DMS53 (cell line): ENCODE measurements at places on chromosomes 3 and 15.

DNA sequence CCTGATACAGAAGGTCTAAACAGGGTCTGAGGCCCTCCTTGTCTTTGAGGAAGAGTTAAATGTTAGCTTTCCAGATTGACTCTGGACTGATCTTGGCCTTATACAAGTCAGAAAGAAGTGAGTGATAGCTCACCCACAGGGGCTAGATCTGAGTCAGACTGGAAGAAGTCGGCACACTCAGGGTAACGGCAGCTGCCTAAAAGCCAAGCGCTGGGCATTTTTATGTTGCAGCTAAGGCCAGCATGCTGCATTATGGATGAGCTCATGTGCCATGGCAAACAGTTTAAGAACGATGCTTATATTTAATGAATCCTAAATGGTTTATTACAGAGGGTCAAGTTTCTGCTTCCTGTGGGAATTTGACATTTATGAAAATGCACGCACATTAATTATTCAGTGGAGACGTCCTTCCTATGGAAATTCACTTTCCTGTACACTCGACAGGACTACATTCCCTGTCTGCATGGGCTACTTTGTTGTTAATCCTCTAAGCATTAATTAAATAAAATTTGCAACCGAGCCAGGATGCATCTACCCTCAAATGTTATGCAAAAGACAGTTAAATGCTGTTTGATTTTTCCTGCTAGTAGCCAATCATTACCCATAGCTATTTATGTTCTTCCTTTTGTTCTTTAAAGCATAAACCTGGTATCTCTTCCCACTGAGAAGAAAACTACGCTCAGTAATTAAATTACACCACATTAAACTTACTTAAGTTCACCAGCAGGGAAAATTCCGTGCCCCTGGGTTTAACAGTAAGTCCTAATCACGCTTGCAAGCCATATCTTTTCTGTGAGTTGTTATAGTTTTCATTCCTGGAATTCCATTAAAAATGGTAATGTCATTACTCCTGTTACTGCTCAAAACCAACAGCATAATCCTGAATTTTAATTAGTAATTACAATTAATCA, 762.7 kb upstream of the CFAP20DC start:
- no peak for DNase-seq

- DNase-seq, result no peak
Observed at GRCh38 chr3:143628971-143629370, 219.3 kb downstream of the SLC9A9 start.

- no peak for DNase-seq
Observed at GRCh38 chr3:141373232-141373631, 4.9 kb downstream of the ZBTB38 start.

DNA sequence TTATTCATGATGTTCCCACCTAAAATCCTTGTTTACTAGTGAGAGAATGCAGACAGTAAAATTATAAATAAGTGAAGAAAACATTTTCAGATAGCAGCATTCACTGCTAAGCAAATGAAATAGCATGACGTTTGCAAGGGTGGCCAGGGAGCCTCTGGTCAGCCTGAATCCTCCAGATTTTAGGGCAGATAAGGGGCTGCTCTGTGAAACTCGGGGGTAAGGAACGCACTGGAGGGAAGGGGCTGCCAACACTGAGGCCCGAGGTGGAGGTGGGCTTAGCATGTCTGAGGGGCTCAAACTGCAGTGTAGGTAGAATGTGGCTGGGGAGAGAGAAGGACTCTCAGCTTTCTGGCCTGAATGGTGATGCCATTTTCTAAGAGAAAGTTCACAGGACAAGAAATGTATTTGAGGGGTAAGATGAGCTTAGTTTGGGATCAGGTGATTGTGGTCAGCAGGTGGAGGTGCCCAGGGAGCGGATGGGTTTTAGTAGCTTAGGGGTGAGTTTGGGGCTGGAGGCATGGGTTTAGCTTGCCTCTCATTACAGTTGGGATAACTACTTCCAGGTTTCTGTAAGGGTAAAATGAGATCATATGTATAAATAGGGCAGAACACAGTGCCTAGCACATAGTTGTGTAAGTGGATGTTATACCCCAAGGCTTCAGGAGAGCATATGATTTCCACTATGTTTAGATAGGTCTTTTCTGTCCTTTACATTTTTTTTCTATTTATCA, 20.5 kb downstream of the GPR171 start:
- DNase-seq, result no peak

GRCh38 chr15:90654233-90655136, 62.7 kb upstream of the BLM start:
- no peak for DNase-seq

GRCh38 chr15:78023081-78023665, 54.3 kb downstream of the TBC1D2B start:
- DNase-seq, result no peak

GRCh38 chr3:71142441-71143161, 440.9 kb downstream of the FOXP1 start:
- peak; percentile 74 for DNase-seq

DNA sequence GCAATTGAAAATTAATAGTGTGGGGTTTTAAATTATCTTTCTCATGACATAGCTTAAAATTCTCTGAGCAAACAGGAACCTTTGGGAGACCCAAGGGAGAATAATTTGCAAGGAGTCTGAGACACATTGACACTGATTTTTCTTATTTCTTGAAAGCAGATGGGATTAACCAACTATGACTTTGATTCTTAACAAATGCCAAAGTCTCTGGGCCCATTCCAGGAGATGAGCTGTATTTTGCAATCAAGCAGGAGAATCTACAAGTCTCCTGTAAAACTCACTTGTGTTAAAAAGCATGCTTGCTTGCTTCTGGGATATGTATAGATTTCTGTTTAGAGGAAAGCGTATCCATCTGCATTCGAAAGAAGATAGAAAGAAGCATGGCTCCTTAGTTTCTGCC, 71.3 kb upstream of the STT3B start:
- no peak for DNase-seq

GRCh38 chr15:83476708-83477107, 29.6 kb downstream of the SH3GL3 start:
- no peak for DNase-seq

- DNase-seq, result no peak
Observed at GRCh38 chr3:78926523-78926922, 841.3 kb downstream of the ROBO1 start.

GRCh38 chr15:63453186-63453905, 51.0 kb upstream of the USP3 start:
- no peak for DNase-seq

GRCh38 chr15:70133296-70133695, 35.6 kb upstream of the TLE3 start:
- DNase-seq, result peak; percentile 50

DNA sequence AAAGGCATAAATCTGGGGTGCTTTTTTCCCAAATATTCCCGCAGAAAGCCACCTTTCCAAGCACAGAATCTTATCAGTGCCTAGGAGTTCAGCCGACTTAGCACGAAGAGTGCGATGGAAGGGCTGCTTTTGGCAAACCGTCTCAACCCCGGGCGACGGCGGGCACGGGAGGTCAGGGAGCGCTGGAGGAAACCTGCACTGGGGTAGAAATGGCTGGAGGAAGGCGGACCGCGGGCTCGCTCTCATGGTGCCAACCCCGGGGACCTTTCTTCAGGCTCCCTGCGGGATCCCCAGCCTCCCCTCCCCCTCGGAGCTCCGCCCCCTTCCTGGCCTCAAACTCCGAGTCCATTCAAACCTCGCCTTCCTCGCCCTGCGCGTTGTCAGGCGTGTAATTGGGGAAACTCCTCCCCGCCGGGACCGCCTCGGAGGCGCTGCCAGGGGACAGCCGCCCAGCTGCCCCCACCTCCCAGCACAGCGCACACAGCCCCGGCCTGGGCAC, at the start of gene GABRG3:
TSS of gene GABRG3 (plus strand) at position 470 of the 499 bp plus-strand sequence.
- DNase-seq, result peak; percentile 46

- no peak for DNase-seq
Observed at GRCh38 chr3:23650371-23651140, 155.2 kb upstream of the UBE2E1 start.

GRCh38 chr3:141294301-141294700, 62.7 kb downstream of the PXYLP1 start:
- DNase-seq, result no peak

GRCh38 chr3:166580561-166580960, 743.3 kb upstream of the BCHE start:
- no peak for DNase-seq

GRCh38 chr15:37204692-37205091, 104.3 kb upstream of the MEIS2 start:
- DNase-seq, result peak; percentile 14

GRCh38 chr3:188689101-188689574, 482.6 kb upstream of the TPRG1 start:
- DNase-seq, result no peak

DNA sequence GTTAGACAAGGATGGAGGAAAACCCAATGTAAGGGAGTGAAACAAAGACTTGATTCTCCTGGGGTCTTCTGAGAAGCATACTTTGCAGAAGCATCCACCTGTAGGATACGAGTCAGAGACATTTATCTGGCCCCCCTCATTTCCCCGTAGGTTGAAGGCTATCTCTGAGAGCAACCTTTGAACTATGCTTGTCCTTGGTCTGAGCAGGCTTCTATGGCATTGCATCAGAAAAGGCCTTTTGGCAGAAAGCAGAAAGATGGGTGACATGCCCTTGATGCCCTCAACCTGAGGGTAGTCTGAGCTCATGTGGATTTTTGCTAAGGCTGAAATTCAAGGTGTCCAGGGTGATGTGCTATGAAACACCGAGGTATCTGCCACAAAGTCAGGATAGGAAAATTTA, 131.6 kb upstream of the SGO1 start:
- DNase-seq, result no peak

DNA sequence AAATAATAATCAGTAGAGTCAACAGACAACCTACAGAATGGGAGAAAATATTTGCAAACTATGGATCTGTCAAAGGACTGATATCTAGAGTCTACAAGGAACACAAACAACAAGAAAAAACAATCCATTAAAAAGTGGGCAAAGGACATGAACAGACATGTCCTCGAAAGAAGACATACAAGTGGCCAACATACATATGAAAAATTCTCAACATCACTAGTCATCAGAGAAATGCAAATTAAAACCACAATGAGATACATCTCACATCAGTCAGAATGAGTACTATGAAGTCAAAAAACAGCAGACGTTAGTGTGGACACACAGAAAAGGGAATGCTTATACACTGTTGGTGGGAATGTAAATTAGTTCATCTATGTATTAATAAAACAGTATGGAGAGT, 33.7 kb downstream of the SLC2A2 start:
- DNase-seq, result no peak

DNA sequence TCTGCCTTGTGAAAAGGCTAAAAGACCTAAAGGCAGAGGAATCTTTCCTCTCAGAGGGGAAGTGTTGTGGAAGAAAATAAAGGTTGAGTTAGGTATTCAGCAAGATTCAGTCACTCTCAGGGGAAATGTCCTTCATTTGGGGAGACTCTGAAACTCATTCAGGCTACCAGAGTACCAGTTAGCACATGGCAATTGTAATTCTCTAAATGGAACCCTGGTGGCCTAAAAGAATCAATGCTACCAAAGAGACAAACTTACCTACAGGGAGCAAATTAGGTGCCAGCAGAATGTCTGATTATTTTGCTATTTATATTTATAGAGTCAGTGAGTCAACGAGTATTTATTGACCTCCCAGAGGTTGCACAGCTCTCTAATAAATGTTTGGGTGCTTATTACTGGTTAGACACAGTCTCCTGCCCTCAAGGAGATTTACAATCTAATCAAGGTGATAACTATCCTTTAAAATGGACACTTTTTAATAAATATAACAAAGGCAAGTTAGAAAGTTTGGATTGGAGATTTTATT, 33.9 kb upstream of the CDIN1 start:
- DNase-seq, result no peak

GRCh38 chr3:31439890-31440750, 92.6 kb upstream of the STT3B start:
- DNase-seq, result no peak

DNA sequence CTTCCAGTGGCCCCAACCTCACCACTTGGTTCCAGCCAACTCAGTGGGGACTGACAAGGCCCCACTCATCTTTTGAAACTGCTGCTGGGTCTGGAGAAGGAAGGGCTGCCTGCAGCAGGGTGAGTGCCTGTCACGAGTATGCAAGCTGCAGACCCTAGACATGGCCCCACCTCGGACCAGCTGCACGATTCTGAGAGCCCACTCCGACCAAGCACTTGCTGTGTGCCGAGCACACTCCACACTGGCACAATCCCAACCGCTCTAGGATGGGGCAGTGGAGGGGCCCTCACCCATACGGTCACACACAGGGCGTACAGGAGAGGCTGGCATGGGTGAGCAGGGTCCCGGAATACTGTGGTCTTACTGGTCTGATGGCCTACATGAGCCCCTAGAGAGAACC, 8.0 kb upstream of the PLXND1 start:
- no peak for DNase-seq

DNA sequence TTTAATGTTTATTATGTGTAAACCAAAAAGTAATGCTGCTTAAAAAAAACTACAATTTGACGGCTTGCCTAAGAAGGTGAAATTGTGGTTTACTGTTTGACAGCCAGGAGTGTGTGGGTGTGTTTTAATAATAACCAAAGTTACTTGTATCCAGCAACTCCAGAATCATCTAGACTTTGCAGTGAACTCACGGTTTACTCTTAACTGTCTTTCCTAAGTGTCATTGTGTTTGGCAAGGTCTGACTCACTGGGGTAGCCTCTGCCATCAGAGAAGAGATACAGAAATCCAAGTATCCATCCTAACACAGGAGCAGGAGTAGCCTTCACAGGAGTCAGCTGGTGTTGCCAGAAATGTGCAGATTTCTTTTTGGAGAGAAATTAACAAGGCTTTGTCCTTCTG, 151.1 kb downstream of the CTNNB1 start:
- DNase-seq, result no peak

- DNase-seq, result peak; percentile 87
Observed at GRCh38 chr3:52278510-52279069, at the start of gene WDR82. Gene WDR82 (minus strand): TSS chr3:52278649. CDS start chr3:52278361, 288 bp downstream.
